ENCODE measurements at places on chromosomes 4 and X. TPM values are rescaled to one million over a fixed set of nuclear protein-coding genes. Genes with fewer than 3 reads are reported as not detected.
A peak's percentile ranks its signal among the peaks of the same experiment; 100 is the strongest.

DNA sequence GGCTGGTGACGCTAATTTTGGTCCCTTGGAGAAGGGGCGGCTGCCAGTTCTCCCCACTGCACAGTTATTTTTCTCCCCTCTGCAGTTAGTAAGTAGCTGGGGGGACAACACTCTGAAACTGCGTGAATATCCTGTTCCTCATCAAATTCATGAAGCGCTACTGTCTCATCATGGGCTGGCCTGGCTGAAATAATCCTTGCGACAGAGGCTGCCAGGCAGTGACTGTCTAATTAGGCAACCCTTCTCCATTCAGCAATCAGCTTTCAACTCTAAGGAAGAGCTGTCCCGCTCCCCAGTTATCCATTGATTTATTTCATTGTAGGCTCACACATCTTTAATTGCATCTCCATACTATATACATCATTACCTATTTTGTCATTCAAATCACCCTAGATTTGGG is 8.2 kb downstream of the SH3TC1 start:
- no peaks in the 10 kb centered on the region for H3K4me1 ChIP-seq
- no peak overlapping the region for H3K4me3 ChIP-seq
- H3K36me3 ChIP-seq: no peaks in the 10 kb centered on the region
- no peak for DNase-seq
- H3K27ac ChIP-seq: no peak overlapping the region
- H3K27me3 ChIP-seq: no peaks in the 10 kb centered on the region

- peak overlapping the region; percentile 16 for H3K27ac ChIP-seq
- no peak for DNase-seq
- H3K4me3 ChIP-seq: no peak overlapping the region
- peaks cover 4% of the 10 kb centered on the region for H3K36me3 ChIP-seq
Measured at GRCh38 chr4:7787067-7787466, 152.6 kb downstream of the AFAP1 start.

- no peak overlapping the region for H3K4me3 ChIP-seq
- no peaks in the 10 kb centered on the region for H3K4me1 ChIP-seq
- no peak for DNase-seq
- H3K27ac ChIP-seq: no peak overlapping the region
- H3K27me3 ChIP-seq: no peaks in the 10 kb centered on the region
Measured at GRCh38 chrX:63402106-63402505, 51.0 kb upstream of the SPIN4 start.

DNA sequence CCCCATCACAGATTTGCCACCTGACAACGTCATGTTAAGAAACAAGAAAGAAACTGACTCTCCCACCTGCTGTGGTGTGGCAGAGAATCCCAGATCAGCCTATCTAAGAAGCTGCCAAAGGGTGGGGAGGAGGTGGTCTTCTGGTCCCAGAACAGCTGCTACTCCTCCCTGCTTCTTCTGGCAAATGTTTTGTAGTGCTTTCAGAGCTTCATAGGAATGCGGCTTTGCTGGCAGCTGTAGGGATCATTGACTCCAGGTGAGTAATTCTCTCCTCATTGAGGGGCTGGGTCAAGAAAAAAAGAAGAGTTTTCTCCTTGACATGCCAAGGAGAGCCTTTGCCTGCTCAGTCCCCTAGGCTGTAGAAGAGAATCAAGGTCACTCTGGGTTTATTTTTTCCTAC is 23.3 kb downstream of the NRK start:
- DNase-seq: no peak
- H3K27me3 ChIP-seq: no peaks in the 10 kb centered on the region
- H3K27ac ChIP-seq: no peak overlapping the region

DNA sequence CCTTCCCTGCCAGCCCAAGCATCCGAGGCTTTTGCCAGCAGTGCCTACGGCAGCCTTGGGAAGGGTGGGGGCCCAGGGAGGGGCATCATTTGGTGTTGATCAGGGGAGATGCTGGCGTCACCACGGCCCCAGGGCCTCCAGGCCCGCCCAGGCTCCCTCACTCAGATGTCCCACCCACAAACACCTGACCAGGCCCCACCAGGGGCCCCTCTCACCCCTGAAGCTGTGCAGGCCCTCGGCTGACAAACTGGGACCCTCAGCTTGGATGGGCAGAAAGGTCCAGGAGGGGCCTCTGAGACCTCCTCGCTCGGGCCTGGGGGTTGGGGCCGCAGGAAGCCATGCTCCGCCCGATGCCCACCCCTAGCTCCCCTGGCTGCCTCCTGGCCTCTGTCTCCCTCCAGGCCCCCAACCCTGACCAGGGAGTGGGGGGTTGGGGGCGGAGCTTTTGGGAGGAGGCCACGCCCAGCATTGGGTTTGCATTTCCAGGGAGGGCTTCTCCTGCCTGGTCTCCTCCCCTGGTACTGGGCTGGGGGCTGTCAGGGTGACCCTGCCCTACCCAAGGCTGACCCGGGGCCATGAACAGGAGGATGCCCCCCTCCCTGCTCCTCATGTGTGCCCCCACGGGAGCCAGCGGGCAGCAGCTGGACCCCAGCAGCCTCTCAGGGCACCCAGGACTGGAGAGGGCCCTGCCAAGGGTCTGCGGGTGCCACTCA is 33.4 kb upstream of the SPON2 start:
- DNase-seq: no peak
- H3K4me3 ChIP-seq: no peak overlapping the region
- no peak overlapping the region for H3K27ac ChIP-seq
- H3K36me3 ChIP-seq: peaks cover 2% of the 10 kb centered on the region
- H3K4me1 ChIP-seq: no peaks in the 10 kb centered on the region

DNA sequence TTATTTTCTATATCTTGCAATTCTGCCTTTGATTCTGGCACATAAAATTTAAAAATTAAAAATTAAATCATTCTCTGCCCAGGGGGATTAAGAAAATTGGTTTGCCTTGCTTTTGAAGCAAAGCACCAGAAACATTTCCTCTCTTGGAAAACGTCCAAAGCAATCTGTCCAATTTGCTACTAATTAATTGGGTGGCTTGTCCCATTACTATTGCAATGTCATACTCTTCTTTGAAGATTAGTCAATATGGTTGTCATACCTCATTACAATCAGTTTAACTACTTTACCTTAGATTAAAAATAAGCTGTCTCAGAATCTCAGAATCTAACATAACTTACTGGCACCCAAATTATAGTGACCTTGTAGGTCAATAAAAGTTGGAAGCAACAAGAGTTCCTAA is 208.8 kb downstream of the TMA16 start:
- DNase-seq: peak; percentile 45
- H3K36me3 ChIP-seq: no peaks in the 10 kb centered on the region
- H3K4me1 ChIP-seq: peaks cover 66% of the 10 kb centered on the region
- H3K4me3 ChIP-seq: no peak overlapping the region
- peak overlapping the region; percentile 78 for H3K27ac ChIP-seq
- no peaks in the 10 kb centered on the region for H3K27me3 ChIP-seq

DNA sequence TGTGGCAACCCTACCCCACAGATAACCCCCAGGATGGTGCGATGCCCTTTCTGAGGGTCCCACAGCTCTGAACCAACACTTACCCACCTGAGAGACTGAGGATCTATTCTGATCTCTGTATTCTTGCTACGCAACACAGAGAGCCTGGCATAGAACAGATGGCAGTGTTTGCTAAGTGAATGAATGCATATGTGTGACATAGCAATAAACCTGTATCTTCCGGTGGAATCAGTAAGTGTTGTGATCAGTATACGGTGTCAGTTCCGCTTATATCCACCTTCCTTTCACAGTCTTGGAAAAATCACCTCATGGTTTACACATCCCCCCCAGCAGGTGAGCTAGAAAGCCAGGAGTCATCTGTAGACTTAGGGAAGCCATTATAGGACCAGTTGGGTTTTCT is 5.9 kb upstream of the HSD17B10 start:
- peaks cover 5% of the 10 kb centered on the region for H3K4me1 ChIP-seq
- no peak overlapping the region for H3K27ac ChIP-seq
- H3K27me3 ChIP-seq: peaks cover 29% of the 10 kb centered on the region
- H3K36me3 ChIP-seq: no peaks in the 10 kb centered on the region

The XG gene
- total RNA-seq: 7.7 TPM
